Fibroblast of pulmonary artery (primary cell): ENCODE measurements at places on chromosomes 6 and 20.

GRCh38 chr6:156741287-156742073 lies 35.7 kb upstream of the ARID1B start:
- no peak for DNase-seq

DNA sequence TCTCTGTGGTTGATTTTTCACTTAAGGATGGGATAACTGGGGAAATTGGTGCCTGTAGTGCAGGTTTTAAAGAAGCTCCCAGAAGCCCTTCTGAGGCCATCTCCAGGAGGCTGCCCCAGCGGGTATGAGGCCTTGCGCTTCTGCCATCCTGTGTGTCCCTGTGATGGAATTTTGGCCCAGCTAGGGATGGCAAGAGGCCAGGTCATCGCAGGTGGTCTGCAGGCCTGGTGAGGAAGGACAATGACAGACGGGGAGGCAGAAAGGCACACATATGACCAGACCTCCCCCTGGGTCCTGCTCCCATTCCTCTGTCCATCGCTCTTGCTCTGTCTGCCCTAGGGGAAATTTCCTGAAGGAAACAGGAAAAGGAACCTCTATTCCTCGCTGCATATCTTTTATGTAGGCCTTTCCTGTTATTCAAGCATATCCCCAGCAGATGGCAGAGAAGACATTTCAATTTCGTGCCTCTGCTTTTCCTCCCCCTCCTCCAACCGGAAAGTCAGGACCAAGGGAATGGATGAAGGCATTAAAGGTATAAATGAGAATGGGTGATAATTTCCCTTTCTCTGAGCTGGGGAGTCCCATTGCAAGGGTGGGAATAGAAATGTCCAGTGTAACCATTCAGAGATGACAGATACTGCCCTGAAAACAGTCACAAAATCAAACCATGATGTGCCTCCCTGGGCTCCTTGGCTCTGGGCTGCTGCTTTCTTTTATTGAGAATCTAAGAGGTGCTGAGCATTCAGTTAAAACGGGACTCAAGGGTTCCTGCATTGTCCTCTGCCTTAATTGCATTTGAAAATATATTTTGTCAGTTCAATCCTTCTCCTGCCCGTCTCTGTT lies 17.6 kb upstream of the HLA-F start:
- DNase-seq = peak; percentile 69

GRCh38 chr6:142562865-142563264 lies 261.1 kb downstream of the ADGRG6 start:
- no peak for DNase-seq

- peak; percentile 91 for DNase-seq
Observed at GRCh38 chr20:63553251-63553932, 567 bp upstream of the FNDC11 start.

DNA sequence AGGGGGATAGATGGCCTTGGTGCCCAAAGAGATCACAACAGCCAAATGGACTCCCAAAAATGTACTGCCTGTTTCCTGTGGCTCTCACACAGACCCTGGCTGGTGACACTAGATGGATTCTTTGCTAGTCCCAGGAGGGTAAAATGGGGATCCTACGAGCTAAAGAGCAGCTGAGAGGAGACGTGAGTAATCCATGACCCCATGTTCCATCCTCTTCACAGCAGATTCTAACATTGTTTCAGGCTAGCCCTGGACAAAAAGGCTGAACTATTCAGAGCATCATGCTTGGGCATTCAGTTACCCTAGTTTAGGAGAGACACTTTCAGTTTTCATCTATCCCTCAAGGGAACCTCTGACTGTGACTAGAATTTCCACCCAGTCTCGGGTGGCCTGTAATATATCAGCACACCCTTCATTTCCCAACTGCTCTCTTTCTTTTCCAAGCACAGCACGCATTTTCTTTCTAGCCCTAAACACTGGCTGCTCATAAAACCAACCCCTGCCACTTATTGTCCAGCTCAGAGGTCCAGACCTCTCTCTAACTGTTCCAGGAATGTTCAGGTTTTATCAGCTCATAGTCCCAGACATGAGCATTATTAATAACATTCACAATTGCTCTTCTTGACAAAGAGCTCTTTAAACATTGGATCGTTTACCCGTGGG lies 48.5 kb downstream of the SLC22A1 start:
- DNase-seq = no peak

GRCh38 chr6:28360961-28361360 lies 11.2 kb downstream of the ZKSCAN3 start:
- DNase-seq = no peak

DNA sequence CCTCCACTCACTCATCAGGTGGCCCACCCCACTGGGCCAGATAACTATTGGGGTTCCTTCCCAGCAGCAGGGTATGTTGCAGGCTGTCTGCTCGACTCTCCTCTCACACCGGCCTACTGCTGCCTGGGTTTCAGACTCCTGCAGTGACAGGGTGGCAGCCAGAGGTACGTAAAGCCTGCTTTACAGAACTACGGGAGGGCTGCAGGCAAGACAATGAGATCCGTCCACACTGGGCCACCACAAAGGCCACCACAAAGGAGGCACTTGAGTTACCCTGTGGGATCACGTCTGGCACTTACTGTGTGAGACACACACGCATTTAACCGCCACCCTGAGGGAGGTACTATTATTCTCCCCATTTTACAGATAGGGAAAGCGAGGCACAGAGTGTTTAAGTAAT lies 78.5 kb downstream of the NFATC2 start:
- no peak for DNase-seq
